ENCODE measurements at places on chromosomes 4 and X. TPM values are rescaled to one million over a fixed set of nuclear protein-coding genes. Genes with fewer than 3 reads are reported as not detected.

The MGAT4D gene
- total RNA-seq, result not detected

The ZFYVE28 gene
- 5.6 TPM for total RNA-seq

The TCEAL5 gene
- 0.22 TPM for total RNA-seq

The FAAH2 gene
- 0.69 TPM for total RNA-seq

The ZNF732 gene
- total RNA-seq, result not detected

The SHROOM2 gene
- total RNA-seq, result 1.1 TPM

The UGT2B15 gene
- total RNA-seq, result not detected

The CAPN6 gene
- total RNA-seq, result not detected

The ANKRD50 gene
- total RNA-seq, result 5.4 TPM

GRCh38 chr4:153215921-153216320, 11.7 kb downstream of the TRIM2 start:
- DNase-seq, result no peak

GRCh38 chrX:124256216-124256615, 76.2 kb upstream of the TEX13D start:
- DNase-seq, result no peak

GRCh38 chr4:2341911-2342652, 76.4 kb downstream of the ZFYVE28 start:
- DNase-seq, result no peak

DNA sequence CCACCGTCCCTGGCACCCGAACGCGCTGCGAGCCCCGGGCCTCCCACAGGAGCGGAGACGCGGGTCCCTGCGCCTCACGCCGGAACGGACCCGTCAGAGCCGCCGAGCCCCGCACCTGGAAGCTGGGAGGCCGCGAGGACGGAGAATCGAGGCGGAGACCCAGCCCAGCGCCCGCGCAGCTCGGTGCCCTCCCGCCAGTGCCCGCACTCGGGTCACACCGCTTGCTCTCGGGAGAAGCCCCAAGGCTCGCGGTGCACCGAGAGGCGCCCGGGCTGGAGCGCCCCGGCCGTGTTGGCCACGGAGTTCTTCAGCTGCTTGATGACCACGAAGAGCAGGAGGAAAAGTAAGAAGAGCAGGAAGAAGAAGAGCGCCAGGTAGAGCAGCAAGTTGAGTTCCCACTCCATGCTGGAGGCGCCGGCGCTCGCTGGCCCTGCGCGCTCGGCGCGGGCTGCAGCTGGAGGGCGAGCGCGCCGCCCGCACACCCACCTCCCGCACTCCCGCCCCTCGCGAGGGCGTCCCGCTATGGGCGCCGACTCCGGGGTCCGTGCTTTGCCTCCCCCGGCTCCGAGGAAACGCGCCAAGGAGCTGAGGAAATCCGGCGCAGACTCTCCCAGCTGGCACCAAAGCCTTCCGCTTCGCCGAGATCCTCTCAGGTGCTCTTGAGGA, at the start of gene SMIM43:
Gene SMIM43, minus strand, starts transcription at position 463 of the 666 bp plus-strand sequence. Its CDS starts 59 bp downstream, at position 404.
- no peak for DNase-seq

DNA sequence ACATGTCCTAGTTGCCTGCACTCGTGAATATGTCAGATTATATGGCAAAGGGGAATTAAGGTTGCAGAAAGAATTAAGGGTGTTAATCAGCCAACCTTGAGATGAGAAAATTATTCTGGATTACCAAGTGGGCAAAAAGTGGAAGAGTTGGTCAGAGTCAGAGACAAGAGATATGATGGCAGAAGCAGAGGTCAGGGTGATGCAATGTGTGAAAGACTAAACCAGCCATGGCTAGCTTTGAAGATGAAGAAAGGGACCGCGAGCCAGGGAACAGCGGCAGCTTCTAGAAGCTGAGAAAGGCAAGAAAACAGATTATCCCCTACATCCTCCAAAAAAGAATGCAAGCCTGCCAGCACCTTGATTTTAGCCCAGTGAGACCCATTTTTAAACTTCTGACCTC, 385.6 kb downstream of the HNRNPD start:
- DNase-seq, result no peak

DNA sequence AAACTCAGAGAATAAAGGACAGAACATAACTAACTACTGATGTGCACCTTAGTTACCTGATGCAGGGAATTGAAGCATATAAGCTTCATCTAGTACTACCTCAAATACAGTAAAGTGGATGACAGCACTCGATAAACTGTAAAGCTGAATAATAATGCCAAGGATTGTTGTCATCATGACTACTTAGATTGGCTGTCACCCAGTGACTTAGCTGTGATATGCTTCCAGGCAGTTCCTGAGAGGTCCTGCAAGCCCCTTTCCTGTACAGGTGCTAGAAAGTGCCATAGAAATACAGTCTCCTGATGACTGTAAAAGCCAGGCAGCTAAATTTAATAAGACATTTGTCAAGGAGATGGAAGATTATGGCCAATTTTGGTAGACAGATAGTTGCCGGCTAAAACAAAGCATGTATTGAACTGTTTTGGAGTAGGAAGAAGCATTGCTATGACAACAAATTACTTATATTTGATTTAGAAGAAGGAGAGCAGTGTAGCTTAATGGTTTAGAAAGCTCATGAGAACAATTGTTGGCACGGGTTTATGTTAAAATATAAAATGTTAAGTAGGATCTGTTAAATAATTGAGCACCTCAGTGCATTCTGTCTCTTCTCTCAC, 29.7 kb downstream of the TMEM164 start:
- DNase-seq, result no peak

GRCh38 chr4:70902577-70903290, 565 bp downstream of the MOB1B start:
- DNase-seq, result no peak

GRCh38 chrX:38347136-38347535, 5.3 kb upstream of the OTC start:
- no peak for DNase-seq

- DNase-seq, result no peak
Observed at GRCh38 chr4:60729194-60729593, 470.9 kb upstream of the ADGRL3 start.

DNA sequence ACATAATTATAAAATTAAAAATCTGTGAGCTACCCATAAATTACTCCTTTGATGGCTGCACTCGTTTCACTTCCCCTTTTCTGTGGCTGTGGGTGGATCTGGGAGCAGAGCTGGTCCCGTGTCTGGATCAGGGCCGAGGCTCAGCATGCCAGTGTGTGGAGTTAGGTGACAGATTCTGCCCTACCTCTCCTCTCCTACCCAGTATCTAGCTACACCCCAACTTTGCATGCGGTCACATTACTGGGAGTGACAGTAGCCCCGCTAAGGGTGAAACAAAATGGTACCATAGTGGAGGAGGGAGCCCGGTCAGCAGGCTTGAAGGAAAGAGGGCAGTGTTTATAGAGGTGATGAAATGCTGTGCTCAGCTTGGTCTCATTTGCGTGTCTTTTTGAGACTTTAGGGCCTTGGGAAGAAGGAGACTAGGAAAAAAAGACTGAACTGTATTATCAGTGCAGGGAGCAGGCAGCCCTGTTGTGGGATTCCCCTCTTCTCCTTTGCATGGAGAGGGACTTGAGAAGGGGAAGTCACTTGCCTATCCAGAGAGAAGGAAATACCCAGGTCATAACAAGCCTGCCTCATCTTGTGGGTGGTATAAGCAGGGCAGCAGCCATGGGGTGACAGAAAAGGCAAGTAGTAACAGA, 48.4 kb downstream of the ARHGAP10 start:
- DNase-seq, result peak; percentile 50

DNA sequence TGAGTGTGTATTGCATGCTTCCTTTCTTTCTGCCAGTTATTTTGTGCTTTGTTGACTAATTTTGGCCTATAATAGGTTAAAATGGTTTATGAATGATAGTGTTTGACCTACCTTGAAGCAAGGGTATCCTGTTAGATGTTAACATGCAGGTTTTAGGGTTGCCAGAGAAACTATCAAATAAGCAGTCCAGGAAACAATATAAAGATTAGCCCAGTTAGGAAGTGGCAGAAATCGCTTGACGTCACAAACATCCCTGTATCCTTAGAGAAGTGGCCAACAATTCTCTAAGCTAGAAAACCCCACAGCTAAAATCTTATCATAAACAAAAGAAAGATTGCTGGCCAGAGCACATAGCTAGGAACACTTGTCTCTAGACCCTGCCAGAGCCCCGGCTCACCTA, 3.8 kb downstream of the NAP1L5 start:
- DNase-seq, result no peak

- DNase-seq, result no peak
Observed at GRCh38 chr4:122346503-122346902, 32.3 kb upstream of the ADAD1 start.

GRCh38 chr4:53682908-53683307, 91.6 kb upstream of the LNX1 start:
- no peak for DNase-seq

DNA sequence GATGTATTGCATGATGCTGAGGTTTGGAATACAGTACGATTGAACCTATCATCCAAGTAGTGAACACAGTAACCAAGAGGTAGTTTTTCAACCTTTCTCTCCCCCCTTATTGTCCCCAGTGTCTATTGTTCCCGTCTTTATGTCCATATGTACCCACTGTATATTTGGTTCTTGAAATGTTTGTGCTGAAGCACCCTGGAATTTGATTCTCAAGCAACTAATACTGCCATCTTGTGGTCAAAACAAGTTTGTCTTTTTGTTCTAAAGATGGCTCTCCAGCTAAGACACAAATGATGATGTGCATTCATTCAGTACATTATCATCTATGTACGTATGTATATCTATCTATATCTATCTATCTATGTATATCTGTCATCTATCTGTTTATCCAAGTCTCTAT, 33.5 kb upstream of the DCX start:
- no peak for DNase-seq

- DNase-seq, result no peak
Observed at GRCh38 chrX:30228526-30228925, 1.9 kb upstream of the MAGEB3 start.

- DNase-seq, result no peak
Observed at GRCh38 chr4:93144644-93145043, 683.9 kb upstream of the ATOH1 start.

DNA sequence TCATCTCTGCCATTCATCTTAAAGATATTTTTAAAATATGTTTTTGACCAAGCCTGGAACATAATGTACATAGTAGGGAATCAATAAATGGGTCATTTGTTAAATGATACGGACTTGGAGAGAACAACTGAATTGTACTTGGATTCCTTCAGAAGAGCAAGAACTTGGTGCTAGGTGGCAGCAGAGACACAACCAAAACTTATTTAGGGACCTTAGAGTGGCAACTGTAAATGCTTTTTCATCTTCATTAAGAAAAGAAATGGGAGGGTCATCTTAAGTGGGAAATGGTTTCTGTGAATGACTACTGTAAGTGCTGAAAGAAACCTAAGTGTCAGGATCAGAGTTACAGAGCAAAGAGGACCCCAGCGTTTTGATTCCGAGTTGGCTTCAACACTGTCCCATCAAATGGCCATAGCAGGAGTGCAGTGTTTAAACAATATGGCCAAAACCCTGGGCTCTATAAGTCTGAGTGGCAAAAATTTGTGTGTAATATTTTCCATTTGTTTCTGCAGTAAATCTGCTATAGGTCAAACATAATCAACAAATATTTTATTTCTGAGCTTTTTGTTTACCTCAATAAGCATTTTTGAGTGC, 213.6 kb downstream of the PALLD start:
- no peak for DNase-seq

DNA sequence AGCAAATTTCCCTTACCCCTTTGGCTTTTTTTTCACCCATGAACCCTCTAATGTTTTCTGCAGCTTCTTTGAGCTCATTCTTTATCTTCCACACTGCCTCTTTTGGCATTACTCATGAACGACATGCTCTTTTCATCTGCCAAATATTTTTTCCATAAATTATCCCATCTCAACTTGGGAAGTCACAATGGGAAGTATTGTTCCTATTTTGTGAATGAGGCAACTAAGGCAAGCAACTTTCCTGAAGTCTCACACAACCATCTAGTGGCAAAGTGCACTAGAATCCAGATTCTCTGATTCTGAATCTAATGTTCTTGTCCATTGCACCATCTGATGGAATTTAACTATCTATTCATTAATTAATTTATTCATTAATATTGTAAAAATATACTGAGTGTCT, 625 bp downstream of the RTL9 start:
- no peak for DNase-seq

Measured in left ventricle myocardium superior (tissue), 1 donor.